ENCODE measurements at places on chromosomes 4 and X.

DNA sequence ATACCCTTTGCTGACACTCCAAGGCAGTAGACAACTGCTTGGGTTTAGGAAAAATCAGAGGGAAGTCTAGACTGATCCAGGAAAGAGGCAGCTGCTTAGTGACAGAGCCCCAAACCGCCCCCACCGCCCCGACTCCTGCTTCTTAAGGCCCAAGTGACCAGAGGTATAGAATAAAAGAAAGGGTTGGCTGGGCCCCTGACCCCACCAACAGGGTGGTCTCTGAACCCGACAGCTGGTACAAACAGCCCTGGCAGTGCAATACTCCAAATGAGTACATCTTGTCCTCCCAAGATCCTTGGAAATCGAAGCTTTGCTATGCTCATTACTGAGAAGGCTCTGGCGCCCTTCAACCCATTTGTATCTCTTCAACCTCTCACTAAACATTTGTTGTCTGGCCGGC lies 78.1 kb upstream of the PLAC1 start:
- DNase-seq, result no peak

DNA sequence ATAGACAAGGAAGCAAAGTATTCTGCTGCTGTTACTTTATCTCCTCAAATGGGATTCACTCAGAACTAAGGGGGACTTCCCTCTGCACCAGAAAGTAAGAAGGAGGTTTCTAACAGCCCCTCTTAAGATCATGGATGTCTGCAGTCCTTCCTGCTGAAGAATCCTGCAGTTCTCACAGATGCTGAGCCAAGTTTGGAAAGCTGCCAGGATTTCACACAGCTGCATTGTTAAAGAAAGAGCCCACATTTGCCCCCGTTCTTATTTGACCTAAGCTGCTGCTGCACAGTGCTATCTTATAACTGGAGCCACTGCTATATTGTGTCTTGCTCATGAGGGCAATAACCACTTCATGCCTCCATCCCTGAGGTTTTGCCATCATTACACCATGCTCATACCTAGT lies 81.1 kb downstream of the FAAH2 start:
- no peak for DNase-seq

GRCh38 chrX:38109042-38109898 lies 102.9 kb downstream of the SYTL5 start:
- DNase-seq, result no peak

- DNase-seq, result no peak
Observed at GRCh38 chrX:70336767-70337166, 46.9 kb downstream of the KIF4A start.

GRCh38 chr4:24164054-24164693 lies 274.3 kb upstream of the PPARGC1A start:
- no peak for DNase-seq

DNA sequence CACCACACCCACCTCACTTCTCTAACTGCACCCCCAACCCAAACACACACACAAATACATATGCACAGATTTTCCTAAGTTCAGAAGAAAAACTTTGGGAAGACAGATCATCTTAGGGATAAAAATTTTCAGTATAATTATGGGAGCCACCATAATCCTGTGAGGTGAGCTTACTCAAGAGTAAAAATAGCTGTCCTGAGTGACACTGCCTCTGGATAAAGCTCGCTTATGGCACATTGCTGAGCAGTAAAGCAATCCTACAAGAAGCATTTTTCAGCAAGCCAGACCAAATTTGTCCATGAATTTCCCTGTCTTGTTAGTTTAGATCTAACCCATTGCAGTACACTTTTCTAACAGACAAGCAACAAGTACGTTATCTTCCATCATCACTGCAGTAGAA lies 83.8 kb downstream of the INPP4B start:
- no peak for DNase-seq

- DNase-seq, result no peak
Observed at GRCh38 chr4:72112514-72113156, 80.8 kb downstream of the NPFFR2 start.

DNA sequence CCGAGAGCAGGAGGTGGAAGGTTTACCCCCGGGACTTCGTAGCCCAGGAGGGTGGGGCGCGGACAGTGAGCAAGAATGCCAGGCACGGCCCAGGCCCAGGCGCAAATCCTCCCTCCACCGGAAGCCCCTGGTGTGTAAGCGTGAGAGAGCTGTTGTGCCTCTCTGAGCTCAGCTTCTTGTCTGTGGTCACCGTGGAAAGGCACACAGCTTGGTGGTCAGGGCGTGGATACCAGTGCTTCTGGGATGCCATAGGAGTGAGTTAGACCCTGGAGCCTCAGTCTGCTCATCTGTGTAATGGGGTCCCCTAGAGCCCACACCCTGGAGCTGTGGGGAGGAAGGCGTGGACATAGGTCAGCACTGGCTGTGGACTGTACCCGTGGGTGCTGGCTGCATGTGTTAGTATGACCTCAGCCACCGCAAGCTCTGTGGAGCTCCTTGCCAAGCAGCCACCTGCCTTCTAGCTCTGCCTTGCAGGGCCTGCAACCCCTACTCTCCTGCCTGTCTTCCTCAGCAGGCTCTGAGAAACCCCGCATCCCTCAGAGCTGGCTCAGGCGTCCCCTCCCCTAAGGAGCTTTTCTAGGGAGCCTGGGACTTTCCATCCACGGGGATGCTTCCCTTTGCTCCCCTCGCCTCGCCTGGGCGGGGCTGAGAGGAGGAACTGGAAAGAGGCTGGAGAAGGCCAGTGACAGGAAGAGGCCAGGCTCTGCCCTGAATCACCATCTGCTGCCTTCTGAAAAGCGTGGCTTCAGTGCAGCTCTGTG lies 28.0 kb upstream of the AFAP1 start:
- DNase-seq, result peak; percentile 73

DNA sequence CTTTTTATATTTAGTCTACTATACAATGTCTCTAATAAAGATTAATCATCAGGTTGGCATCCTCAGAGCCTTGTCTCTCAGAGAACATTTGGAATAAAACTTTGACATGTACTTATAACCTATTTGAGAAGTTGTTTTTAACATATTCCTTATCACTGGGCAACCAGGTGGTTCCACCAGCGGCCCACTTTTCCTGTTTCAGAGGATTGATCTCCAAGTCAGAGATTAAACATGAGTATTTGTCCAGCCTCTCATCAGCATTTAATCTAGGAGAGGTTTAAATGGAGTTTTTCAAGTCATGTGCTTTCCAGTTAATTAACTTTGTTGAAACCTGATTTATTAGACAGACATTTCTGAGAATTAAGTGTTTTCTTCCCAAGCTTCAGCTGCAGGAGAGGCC lies 345.5 kb downstream of the GRXCR1 start:
- DNase-seq, result no peak

GRCh38 chrX:10797466-10797865 lies 177.1 kb upstream of the MID1 start:
- DNase-seq, result no peak

DNA sequence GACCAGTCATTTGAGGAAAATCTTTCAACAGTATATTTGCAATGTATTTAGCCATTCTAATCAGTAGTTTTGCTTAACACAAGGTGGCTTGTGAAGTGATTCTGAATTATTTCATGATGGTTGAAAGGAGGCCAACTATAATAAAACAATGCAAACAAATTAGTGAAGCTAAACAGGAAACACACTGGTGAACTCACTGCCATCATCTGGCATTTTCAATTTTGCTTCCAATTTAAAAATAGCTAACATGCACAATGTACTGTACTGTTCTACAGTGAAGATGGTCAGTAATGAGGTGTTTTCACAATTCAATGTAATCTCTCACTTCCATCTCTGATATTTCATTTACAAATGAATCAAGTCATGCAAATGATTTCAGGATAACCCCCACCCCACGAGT lies 31.1 kb downstream of the PGRMC2 start:
- no peak for DNase-seq

DNA sequence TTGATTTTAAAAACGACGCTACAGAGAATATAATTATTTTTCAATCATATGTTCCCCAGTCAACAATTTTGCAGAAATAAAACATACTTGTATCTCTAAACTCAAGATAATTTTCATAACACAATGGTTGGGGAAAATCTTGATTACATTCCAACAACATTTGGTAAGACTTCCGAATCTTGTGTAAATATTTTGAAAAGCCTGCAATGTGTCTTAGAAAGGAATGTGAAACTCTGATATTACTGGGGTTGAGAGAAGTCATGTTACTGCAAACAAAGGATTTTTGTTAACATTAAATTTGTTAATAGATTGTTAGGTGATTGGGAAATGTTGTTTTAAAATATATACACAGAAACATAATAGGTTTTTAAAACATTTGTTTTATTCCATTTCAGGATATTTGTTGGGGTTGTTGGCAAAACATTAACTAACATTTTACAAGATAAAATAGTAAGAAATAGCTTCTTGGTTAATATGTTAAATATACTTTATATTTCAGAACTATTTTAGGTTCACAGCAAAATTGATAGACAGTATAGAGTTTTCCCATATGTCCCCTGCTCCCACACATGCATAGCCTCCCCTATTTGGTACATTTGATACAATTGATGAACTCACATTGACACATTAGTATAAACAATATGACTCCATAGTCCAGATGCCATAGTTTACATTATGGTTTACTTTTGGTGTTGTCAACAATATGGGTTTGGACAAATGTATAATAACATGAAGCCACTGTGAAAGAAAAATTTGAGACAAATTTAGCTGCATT lies 218.6 kb upstream of the FAM47A start:
- DNase-seq, result no peak

GRCh38 chr4:139189417-139189749 lies 12.4 kb upstream of the ELF2 start:
- DNase-seq, result no peak

GRCh38 chr4:184019076-184019475 lies 114.0 kb downstream of the STOX2 start:
- DNase-seq, result no peak

GRCh38 chrX:20252381-20253231 lies 14.1 kb downstream of the RPS6KA3 start:
- DNase-seq, result no peak

DNA sequence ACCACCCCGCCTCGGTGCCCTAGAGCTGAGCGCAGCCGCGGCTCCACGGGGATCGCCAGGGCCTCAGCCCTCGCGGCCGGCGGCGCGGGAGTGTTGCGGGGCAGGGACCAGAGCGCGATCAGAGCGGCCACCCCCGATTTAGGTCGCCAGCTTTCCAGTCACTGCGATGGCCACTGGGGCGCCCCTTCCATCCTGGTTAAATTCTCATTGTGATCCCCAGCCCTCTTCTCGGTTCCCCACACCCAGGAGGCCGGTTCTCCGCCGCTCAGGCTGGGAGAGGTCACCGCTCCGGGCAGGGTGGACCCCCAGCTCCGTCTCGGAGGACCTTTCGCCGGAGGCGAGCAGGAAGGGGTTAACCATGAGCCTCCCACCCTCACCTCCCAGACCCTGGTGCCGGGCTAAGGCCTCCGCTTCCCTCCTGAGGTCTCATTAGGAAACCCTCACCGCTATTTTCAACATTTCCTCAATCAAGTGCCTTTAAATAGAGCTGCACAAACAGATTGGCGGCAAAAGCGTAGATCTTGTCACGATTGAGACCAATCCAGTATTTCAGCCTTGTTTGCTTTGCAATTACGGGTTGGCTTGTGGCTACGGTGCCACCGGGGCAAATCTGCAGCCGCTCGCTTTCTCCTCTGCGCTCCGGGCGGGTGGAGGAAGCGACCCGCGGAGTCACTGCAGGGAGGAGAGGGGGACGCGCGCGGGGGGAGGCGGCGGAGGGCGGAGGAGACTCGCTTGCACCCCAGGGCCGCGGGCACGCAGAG lies 8.3 kb upstream of the HAND2 start:
- no peak for DNase-seq

DNA sequence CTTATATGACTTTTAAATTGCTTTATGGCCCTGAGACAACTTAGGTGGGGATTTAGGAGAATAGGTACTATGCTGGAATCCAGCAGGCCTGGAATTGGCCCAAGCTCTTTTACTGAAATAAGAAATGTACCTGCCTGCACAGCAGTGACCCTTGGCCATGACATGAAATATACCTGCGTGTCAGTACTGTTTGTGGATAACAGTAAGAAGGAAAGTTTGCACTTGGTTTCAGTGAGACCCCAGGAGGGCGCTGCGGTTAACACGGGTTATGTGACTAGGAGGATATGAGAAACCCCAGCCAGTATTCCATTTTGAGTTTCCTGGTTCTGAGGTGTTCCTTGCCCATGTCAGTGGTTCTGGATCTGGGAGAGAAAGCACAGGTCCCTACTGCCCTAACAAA lies 5.3 kb downstream of the MTM1 start:
- DNase-seq, result no peak

GRCh38 chrX:40244980-40245379 lies 147.2 kb upstream of the BCOR start:
- peak; percentile 20 for DNase-seq

DNA sequence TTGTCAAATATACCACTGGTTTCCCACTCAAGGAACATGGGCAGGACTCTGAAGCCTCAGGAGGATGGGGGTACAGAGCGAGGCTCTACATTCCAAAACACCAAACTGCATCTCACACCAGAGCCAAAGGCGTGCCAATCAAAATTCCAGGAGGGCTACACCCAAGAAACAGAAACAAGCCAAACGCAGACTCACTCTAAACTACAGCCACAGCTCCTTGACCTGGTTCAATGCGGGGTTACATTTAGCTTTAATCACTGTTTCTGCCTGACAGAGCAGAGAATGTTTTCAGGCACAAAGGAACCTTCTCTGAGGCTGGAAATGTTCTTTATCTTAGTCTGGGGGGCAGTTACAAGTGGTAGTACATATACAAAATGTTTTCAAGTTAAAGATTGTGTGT lies 2121.5 kb upstream of the AGA start:
- DNase-seq, result no peak

DNA sequence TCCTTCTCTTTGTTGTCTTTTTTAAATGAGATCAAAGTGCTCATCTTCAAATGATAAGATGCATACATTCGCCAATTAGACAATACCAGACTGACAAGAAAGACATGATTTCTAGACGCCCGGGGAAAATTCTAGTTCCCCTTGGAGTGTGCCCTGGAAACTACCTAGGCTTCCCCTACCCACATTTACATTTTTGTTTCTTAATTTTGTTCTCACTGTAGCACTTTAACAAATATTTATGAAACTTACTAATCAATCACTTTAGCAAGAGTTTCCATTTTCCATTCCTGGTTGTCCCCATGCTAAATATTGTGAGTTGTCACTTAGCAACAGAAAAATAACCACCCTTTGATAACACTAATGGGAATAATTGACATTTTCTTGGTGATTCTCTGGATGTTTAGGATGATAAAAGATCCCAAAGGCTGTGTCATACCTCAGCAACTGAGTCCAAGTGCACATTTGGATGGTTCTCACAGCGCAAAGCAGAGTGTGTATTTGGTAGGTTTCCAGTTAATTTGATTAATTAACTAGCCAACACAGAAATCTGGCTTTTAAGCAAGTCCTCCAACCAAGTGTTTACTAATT lies 69.6 kb downstream of the FGFBP1 start:
- DNase-seq, result no peak

DNA sequence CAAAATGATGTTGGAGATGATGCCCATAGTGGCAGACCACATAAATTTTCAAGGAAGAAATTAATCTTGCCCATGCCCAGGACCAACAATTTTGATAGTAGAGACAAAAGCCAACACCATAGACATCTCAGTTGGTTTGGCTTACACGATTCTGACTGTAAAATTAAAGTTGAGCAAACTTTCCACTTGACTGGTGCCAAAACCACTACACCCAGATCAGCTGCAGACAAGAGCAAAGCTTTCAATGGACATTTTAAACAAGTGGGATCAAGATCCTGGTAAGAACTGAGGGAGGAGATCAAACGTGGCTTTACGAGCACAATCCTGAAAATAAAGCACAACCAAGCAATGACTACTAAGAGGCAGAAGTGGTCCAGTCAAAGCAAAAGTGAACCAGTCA lies 90.7 kb downstream of the PAPSS1 start:
- no peak for DNase-seq

All from CMK (cell line).